ENCODE measurements at places on chromosomes 1 and 21.

DNA sequence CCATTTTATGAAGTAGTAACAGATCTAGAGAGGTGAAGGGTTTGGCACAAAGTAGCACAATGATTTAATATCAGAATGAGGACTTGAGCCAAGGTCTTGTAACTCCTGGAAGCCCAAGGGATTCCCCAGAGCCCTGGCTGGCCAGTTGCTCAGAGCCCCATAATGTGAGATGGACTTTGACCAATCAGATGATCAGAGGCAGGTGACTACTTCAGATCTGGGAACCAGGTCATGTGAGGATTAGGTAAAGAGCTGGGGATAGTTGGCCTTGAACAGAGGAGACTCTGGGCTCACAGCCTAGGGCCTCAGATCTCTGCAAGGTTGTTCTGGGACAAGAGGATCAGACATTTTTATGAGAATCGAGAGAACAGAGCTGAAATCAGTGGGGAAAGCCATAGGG, 18.9 kb downstream of the SHISAL2A start:
- DNase-seq, result no peak

DNA sequence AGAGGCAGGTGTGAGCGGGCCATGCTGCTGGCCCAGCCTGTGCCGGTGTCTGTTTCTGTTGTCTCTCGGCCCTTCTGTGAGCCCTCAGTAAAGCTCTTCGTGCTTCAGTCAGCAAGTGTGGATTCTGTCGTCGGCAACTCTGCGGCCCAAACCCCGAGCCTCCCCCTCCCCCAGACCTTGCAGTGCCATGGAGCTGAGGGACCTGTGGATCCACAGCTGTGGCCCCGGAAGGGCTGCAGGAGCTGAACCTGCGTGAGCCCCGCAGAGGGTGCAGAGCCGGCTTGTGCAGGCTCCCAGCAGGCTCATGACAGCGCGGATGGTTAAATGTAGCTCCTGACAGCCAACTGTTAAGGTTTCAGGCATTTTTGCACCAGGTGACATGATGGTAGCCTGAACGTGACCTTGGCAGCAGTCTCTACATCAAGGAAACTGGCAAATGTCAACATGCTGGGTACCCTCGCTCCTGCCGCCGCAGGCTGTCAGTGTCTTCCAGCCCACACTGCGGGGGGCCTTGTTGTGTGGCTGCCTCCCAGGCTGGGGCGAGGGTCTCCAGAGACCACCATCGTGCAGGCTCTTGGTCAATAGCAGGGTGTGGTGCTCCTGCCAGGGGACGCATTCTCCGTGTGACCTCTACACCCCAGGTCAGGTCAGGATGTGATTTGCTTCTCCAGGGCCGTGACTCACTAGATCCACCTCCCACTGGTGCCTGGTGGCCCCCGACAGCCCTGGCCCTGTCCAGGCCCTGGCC, 7.0 kb downstream of the LRRC3 start:
- DNase-seq, result no peak

- DNase-seq, result no peak
These were observed 251.0 kb downstream of the LRRIQ3 start for GRCh38 chr1:73947009-73947408.

DNA sequence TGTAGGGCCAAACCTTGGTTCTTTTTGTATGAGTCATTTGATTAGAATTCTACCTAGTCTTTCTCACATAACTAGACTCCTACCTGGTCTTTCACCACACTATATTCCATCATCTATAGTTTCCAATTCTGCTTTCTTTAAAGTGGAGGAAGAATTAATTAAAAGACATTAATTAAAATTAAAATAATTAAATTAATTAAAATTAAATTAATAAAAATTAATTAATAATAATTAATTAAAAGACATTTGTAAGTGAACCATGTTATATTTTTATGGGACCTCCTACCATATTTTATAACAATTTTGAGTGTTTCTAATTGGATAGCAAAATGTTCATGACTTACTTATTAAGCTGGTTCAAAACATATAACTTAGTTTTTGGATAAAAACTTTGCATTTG, 77.4 kb downstream of the CCDC18 start:
- no peak for DNase-seq

GRCh38 chr1:219323426-219323825, 149.7 kb downstream of the LYPLAL1 start:
- no peak for DNase-seq
